ENCODE measurements at places on chromosomes 2 and 18.

DNA sequence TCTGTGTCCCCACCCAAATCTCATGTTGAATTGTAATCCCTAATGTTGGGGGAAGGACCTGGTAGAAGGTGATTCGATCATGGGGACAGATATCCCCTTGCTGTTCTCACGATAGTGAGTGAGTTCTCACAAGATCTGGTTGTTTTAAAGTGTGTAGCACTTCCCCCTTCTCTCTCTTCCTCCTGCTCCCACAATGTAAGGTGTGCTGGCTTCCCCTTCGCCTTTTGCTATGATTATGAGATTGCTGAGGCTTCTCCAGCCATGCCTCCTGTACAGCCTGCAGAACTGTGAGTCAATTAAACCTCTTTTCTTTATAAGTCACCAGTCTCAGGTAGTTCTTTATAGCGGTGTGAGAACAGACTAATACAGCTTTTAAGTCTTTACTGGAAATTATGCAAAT is 193.3 kb upstream of the RBBP8 start:
- DNase-seq, result no peak

- DNase-seq, result no peak
These were observed 24.0 kb upstream of the ATP5MC3 start for GRCh38 chr2:175205523-175205922.

DNA sequence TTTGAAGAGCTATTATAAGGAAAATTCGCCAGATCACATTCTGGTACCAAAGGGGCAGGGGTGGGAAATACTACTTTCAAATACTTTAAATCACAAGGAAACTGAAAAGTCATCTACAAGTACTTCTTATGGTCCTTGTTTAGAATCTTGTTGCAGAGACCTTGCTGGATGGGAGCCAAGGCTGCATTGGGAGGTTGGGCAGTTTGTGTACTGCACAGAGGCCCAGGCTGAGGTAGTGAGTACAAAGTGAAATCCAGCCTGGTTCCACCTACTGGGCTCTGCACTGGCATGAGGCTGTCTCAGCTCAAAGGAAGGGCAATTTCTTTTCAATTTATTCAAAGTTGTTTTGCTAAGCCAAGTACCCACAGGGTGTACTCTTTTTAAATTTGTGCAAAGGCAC is 140.3 kb upstream of the DLX2 start:
- no peak for DNase-seq

- no peak for DNase-seq
These were observed 436.6 kb downstream of the LRATD1 start for GRCh38 chr2:15069149-15069548.

DNA sequence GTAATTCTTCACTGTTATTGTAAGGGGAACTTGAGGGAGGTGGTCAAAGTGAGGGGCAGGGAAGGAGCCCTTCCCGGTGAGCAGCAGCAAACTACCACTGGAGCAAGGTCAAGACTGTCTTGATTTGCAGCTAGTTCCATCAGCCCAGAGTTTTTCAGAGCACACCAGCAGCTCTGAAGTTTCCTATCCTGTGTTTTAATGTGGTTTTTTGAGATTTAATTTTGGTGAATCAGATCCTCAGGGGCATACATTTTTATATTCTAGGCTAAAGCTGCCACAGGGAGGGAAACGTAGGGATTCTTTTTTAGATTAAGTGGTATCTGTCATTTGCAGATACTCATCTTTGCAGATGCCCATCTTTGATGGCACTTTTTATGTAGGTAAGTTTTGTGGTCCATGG is 67.1 kb upstream of the KCNE4 start:
- DNase-seq, result no peak

GRCh38 chr18:13621446-13621849 is 104.9 kb downstream of the FAM210A start:
- no peak for DNase-seq

DNA sequence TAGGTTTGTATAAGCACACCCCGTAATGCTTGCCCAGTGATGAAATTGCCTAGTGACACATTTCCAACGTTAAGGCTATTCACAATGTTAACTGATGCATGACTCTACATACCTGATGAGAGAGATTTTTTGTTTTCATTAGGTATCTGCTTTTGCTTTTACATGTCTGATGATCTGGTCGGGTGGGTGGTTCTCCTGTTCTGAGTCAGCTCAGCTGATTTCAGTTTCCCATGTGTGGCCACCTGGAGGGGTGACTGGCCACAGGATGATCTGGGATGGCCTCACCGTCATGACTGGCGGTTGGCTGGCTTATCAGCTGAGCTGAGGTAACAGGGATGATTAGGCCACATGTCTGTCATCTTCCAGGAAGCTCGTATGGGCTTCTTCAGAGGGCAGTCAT is 33.8 kb upstream of the ACYP2 start:
- no peak for DNase-seq
